Pulmonary artery endothelial cell (primary cell): ENCODE measurements at places on chromosomes 2 and 18. TPM values are rescaled to one million over a fixed set of nuclear protein-coding genes. Genes with fewer than 3 reads are reported as not detected.

The CPO gene
- not detected in 2 replicates for total RNA-seq

- no peak for DNase-seq
These were observed 21.4 kb downstream of the DGKD start for GRCh38 chr2:233375490-233376314.

The EVA1A gene
- 110 and 149 TPM in 2 replicates for total RNA-seq

DNA sequence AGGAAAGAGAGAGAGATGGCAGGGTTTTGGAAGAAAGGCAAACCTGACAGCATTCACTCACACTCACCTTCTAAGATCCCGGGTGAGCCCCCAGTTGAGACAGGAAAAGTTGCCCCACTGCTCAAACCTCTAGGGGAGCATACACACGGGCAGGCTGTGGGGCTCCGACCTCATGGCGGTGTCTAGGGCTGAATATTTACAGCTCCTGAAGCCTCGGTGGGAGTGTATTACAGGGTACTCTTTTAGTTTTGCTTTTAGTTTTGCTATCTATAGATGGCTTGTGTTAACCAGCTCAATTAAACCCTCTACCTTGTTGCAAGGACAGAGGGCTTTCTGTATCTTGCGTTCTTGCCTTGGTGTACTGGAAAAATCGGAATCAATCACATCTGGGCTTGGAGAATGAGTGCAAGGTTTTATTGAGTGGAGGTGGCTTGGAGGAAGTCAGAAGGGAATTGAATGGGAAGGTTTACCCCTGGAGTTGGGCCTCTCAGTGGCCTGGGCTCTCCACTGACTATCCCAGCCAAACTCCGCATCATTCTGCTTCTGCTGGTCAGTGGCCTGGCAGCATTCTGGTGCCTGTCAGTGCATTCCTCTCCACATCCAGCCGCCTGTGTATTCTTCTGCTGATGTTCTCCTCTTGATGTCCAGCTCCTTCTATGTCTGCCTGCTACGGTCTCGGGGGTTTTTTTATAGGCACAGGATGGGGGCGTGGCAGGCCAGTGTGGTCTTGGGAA lies 10.1 kb upstream of the IFIH1 start:
- no peak for DNase-seq

GRCh38 chr18:77622009-77622692 lies 372.5 kb downstream of the GALR1 start:
- DNase-seq, result no peak

DNA sequence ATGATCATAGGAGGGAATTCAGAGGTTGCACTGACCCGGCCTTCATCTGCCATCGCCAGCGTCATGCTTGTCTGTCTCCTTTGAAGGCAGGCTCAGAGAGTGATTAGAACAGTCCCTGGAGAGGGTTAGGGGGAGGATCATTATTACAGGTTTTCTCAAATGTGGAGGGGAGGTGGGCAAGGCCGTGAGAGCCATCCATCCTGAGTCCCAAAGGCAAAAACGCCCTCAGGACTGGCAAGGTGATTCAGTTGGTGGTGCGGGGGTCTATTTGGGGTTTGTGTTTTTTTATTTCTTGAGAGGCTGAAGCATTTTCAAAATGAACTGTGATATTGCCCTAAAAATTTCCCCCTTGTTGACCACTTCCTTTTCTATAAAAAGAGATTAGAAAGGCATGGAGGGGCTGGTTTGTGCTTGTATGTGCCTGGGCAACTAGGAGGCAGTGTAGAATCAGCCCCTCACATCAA lies 39.3 kb upstream of the GYPC start:
- DNase-seq, result no peak
